ENCODE measurements at places on chromosomes 7 and 10.

GRCh38 chr10:60827791-60828488 lies 49.7 kb downstream of the CDK1 start:
- no peak for DNase-seq

DNA sequence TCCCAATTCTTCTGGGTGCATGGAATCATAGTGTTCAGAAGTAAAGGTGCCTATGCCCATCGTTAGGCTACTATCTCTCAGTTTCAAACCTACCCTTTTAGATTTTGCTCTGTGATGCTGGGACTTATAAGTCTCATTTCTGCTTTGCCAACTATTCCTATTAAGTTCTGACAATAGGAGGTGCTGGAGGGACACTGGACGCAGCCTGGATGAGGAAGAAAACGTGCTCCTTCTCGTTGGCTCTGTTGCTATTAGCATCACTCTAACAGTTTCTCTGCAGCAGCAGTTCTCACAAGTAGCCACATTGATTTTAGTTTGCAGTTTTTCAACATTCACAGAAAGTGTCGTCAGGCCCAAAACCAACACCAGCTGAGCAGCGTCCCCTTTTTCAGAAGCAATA lies 72.4 kb downstream of the ABCC2 start:
- no peak for DNase-seq

DNA sequence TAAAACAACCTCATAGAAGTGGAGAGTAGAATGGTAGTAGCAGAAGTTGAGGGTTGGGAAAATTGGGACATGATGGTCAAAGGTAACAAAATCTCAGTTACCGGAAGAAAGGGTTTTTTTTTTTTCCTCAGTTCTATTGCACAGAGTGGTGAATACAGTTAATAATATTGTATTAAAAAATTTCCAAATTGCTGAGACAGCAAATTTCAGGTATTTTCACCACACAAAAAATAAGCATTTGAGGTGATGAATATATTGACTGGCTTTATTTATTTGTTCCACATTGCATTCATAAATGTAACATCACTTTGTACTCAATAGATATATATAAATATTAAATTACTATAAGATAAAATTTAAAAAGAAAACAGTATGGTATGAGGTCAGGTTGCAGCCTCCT lies 373.8 kb downstream of the ETV1 start:
- no peak for DNase-seq

DNA sequence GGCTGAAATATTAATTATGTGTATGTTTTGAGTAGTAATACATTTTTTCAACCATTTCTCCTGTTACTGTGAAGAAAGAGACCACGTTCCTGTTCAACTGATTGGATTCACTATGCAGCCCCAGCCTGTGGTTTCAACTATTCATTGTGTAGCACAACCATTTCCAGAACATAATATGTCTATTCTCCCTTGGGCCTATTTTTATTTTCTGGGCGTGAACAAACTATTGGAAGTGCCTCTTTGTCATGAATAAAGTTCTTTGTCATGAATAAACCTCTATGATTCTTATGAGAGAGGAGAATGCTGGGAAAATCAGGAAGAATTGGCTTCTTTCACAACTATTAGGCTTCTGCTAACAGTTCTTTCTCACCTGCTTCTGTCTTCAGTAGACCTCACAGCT lies 152.4 kb downstream of the GNAT3 start:
- no peak for DNase-seq

DNA sequence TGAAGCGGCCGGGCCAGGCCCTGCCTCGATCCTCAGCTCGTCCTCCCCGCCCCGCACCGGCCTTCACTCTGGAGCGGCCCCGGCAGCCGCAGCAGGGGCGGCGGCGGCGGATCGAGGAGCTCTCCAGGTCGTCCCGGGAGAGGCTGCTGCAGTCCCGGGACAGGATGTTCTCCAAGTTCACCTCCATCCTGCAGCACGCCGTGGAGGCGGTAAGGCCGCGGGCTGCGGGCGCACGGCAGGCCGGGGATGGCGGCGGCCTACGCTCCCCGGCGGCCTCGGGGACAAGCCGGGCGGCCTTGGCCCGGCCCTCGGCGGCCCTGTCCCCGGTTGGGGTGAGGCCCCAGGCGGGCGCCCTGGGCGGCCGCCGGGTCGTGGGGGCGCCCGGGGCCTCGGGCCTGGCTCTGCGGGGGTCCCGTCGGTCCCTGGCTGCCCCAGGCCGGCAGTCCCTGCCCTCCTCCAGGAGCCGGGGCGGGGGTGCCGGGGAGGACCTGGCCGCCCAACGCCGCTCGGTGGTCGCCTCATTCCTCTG lies 399 bp downstream of the FHIP2A start:
- DNase-seq: no peak

DNA sequence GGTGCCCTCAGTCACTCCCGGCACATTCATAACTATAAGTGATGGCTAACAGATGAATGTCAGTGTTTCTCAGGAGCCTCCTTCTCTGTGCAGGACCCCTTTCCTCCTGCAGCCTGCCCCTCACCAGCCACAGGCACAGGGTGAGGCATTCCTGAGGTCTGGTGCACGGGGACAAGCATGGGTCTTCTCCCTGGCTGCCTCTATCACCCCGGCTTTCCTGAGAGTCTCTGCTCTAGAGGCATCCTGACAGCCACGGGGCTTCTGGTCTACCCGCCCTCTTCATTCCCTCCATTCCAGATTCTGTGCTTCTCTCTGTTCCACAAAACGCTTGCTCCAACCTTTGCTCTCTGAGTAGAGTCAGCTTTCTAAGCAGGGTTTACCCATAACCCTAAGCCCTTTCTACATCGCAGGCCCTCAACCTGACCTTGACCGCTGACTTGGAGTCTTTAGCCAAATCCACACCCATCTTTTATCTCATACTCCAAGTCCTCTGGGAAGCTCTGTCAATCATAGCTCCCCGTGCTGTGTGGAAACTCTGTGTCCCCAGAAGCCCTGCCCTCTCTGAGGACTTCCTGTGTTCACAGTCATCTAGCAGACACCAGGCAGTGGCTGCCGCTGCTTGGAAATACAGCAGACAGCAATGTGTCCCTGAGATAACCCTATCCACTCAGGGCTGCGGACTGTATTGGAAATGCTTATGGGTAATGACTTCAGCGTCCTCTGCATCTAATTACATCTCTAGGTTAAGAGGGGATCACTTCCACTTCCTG lies 159.0 kb downstream of the SFMBT2 start:
- no peak for DNase-seq

GRCh38 chr7:86969865-86970264 lies 89.6 kb downstream of the ELAPOR2 start:
- DNase-seq: no peak

DNA sequence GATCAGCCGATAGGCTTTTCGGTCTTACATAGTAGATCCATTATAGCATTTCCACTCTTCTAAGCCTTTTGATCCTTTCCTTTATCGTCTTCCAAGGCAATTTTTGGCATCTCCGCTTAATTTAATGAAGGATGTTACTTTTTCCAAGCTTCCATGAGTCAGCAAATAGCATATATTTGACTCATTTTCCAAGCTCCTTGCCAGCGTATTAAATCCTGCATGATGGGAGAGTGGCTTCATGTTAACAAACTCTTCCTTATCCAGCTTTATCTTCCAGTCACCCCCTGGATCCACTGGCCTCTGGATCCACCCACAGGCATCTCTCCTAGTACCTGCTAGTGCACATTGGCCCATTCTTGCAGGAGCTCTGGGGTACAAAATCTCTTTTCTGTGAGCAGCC lies 13.0 kb downstream of the OR9A2 start:
- DNase-seq: no peak

DNA sequence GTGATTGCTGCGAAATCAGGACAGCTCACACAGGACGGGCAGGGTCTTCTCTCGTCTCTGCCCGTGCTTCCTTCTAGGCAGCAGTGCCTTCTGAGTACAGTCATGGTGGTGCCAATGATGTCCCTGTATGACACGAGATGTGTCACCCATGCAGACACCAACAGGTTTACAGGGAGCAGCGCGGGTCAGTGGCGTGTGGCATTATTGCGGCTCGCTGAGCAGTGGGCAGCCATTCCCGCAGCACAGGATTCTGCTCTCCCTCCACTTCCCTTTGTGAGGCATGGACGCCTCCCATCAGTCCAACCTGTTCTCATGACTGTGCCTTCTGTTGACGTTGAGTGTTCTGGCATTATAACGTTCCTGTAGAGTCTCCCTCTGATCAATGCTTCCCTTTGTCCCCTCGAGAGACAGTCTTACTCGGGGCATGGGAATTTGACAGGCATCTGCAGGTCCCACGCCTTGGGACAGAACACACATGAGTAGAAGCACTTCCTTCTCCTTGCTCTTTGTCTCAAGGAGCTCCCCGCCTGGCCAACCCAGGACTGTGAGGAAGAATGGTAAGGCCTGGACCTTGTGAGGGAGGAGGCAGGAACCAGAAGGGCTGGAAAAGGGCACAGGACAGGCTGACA lies 219.5 kb downstream of the PAXIP1 start:
- DNase-seq: no peak
